Femur (tissue), 1 donor: ENCODE measurements at places on chromosomes 2 and 18.

DNA sequence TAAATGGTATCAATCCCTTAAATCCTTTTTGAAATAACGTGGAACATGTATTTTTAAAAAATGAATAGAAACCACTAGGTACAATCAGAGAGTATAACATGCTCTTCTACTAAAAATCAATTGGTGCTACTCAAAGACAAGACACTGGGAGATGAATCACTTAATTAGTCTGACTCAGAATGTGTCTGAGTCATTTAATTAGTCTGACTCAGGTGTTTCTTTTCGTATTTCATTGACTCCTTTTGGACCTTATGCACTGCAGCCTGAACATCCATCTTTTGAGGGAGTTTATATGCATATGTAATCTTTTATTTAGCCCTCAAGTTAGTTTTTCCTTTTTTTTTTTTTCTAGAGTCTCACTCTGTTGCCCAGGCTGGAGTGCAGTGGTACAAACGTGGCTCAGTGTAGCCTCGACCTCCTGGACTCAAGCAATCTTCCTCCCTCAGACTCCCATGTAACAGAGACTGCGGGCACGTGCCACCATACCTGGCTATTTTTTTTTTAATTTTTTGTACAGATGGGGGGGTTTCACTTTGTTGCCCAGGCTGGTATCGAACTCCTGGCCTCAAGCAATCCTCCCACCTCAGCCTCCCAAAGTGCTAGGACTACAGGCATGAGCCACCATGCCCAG lies 26.5 kb downstream of the PPP4R3B start:
- no peak for DNase-seq

- DNase-seq, result no peak
Measured at GRCh38 chr2:161415034-161415986, 787 bp upstream of the TBR1 start.

DNA sequence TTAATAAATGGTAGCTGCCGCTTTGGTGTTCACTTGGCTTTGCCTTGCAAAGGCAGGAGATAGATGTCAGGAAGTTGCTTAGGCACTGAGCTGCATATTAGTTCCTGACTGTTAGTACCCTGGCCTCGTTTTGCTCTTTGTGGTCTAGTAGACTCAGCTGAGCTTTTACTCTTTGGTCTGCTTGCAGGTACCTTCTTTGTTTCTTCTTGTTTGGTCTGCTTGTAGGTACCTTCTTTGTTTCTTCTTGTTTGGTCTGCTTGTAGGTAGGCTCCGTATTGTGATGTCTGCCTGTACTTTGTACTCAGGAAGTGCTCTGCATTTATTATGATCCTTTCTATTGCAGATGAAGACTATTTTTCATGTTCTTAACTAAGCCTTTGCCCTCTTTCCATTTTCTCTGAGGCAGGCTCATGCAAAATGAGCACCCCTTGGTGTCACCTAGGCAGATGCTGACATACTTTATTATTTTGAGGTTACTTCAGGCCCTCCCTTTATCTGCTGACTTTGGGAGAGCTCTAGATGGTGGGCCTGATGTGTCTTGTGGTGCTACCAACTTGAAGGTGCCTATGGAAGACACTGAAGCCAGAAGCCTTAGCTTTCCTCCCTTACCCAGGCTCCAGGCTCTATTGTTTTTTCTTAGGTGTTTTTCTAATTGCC lies 6.0 kb downstream of the RPIA start:
- no peak for DNase-seq

GRCh38 chr2:26059542-26059941 lies 25.7 kb downstream of the RAB10 start:
- no peak for DNase-seq

- DNase-seq, result no peak
Measured at GRCh38 chr2:55063713-55064323, 13.6 kb upstream of the RTN4 start.

DNA sequence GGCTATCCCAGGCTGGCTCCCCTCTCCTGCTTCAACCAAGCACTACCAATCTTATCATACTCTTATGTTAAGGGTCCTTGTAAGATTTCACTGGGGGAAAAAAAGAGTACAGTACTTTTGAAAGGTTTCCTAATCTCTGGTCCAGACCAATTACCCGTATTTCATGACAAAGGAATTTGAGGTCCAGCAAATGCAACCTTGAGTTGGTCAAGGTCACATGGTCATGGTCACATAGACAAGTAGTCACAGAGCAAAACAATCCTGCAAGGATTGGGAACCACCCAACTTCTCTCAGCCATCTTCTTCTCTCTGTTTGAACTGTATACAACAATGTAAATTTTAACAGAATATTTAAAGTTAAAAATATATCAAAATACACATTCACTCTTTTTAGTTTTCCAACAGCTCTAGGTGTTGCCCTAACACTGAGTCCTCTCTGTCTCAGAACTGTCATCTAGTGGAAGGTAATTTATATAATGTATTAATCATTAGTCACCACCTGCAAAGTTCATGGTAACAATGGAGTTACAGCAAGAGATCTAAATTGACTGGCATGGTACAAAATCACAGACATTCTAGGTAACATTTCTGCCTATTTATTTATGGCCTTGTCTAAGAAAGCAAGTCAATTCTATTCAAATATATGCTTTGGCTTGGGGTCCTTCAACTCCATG lies 21.5 kb downstream of the DTNB start:
- DNase-seq, result no peak

GRCh38 chr2:134493797-134494196 lies 225.0 kb downstream of the TMEM163 start:
- DNase-seq, result no peak

GRCh38 chr2:147665105-147665504 lies 179.7 kb upstream of the ACVR2A start:
- no peak for DNase-seq

DNA sequence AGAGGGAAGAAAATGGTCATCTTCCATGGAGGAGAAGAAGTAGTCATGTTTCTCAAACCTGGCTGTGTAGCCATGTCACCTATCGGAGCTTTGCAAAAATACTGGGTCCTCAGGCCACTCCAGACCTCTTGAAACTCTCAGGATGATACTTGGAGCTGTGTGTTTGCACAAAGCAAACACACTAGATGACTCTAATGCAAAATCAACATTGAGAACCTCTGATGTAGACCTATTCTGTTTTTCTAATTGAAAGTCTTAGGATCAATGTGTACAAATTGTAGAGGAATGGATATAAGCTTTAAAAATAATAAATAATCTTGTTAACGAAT lies 444.3 kb downstream of the RND3 start:
- DNase-seq, result no peak

- peak; percentile 93 for DNase-seq
Measured at GRCh38 chr2:173990970-173991819, 26.0 kb upstream of the SP3 start.

DNA sequence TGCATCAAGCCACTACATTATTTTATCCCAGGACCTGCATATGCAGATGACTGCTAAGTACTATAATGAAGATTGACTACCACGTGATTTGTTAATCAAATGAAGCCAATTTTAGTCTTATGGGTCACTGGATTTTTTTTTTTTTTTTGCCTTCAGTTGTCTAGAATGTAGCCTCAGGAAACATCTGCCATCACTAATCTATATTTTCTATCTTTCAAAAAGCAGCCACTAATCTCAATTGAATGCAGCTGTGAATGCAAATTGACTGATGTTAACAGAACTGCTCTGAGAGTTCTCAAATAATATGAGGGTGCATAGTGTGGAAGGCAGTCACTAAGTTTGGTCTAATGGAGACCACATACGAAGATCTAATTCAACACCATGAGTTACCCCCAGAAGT lies 106.3 kb downstream of the ABCA12 start:
- DNase-seq, result no peak

DNA sequence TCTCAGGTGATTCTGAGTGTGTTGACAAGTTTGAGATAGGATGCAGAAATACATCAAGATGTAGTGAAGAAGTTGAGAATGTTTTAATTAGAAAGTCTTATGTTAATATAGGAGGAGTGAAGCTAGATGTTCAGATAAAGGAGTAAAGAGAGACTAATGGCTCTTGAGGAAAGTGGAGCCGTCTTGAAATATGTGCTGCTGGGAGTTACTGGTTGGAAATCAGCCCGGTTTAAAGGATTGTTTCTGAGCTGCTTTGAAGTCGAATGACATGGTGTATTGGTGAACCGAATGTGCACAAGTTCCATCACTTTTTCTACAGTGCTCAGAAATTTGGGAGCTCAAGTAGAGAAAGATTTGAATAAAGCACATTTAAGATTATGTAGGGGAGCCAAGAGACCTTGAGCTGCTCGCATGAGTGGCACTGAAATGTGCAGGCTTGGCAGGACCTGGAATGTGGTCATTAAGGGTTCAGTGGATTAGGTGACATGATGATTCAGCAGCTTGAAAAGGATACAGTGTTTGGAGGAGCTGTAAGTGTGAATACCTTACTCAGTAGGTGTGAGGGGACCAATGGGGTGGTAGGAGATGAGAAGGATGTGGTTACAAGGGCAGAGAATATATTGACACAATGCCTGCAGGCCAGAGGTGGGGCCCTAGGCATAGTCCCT lies 68.6 kb downstream of the CAB39 start:
- DNase-seq, result no peak

- DNase-seq, result no peak
Measured at GRCh38 chr2:65016789-65017188, 27.6 kb downstream of the SLC1A4 start.

DNA sequence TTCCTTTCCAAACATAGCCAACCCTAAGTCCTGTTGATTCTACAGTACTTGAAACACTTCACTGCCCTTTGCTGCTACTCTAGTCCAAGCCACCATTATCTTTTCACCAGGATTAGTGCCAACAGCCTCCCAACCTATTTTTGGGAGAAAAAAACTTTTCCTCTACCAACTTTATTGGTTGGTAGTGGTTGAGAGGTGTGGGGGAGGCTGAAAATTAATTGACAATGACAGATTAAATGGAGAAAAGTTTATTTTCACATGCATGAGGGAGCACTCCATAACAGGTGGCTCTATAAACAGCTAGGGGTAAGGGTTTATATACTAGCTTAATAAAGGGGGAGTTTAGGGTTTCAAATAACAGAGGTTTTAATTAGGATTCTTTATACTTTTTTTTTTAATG lies 37.8 kb upstream of the ITPRID2 start:
- DNase-seq, result no peak

GRCh38 chr18:55031164-55031563 lies 71.9 kb upstream of the CCDC68 start:
- no peak for DNase-seq

DNA sequence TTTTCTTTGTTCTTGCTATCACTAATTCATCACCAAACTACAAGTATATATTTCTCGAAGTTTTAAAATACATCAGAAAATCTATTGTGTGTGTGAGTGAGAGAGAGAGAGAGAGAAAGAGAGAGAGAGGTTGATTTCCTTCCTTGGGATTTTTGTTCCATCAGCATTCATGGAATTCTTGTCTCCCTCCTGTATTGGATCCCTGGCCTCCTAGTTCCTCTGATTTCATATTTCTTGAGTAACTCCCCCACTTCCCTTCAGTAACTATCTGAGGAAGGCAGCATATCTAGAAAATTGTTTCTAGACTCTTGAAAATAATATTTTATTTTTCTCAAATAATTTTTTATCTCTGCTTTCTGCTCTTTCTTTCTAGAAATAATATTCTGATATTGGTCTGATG lies 13.3 kb upstream of the ACTR2 start:
- DNase-seq, result no peak

DNA sequence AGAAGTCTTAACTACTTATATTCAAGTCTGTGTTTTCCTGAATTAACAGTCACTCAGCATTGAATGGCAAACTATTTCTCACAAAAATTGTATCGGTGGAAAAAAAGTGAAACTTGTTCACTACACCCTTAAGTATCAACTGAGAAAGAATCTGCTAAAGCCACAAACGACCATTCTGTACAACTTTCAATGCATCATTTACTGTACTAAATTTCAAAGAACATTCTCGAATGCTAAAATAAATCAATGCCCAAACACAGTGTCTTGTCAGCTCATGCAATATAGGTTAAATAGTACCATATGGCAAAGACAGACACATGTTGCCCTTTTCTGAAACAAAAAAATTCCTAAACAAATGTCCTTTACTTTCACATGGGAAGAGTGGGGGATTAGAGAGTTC lies 9.0 kb downstream of the ZNF516 start:
- DNase-seq, result no peak

GRCh38 chr2:120013597-120014223 lies 833 bp downstream of the EPB41L5 start:
- DNase-seq, result no peak

- DNase-seq, result peak; percentile 26
Measured at GRCh38 chr18:29078273-29078672, 901.3 kb upstream of the CDH2 start.

- no peak for DNase-seq
Measured at GRCh38 chr2:86275384-86275799, 62.0 kb downstream of the REEP1 start.

DNA sequence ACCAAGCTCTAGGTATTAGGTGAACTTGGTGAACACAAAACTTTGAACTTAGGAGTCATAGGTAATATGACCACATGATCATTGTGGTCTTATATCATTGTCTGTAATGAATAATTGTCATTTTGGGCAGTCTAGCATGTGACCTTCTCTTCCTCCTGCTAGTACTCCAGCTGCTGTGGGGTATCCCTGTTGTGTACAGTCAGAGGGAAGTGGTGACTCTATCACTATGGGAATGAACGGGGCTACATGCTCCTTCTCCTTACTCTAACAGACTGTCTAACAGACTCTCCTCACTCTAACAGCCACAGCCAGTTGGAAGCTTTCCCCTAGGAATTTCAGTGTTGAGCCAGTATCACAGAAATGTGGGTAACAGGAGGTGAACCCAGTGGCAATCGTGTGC lies 68.2 kb upstream of the NEDD4L start:
- no peak for DNase-seq

DNA sequence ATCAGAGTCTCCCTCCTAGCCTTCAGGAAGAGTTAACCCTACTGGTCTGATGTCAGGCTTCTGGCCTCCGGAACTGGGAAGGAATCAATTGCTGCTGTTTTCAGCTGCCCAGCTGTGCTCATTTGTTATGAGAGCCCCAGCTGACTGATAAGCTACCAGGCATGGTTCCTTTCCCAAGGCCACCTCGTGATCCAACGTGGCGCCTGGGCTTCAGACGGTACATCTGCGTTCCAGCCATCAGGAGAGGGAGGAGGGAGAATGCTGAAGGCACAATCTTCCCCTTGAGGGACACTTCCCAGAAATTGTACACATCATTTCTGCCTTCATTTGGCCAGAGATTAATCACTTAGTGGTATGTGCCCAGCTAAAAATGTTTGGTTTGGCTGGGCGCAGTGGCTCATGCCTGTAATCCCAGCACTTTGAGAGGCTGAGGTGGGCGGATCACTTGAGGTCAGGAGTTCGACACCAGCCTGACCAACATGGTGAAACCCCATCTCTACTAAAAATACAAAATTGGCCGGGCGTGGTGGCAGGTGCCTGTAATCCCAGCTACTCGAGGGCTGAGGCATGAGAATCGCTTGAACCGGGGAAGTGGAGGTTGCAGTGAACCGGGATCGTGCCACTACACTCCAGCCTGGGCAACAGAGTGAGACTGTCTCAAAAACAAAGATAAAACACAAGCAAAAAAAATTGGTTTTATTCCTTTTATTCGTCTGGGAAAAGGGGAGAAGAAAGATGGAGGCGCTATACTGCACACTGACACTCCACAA lies 10.5 kb upstream of the ARMC9 start:
- no peak for DNase-seq
